Activated T-cell treated with anti-CD3 and anti-CD28 coated beads for 24 hours (primary cell): ENCODE measurements at places on chromosomes 5 and 9.

- DNase-seq: no peak
Observed at GRCh38 chr9:9783711-9784110, 829.1 kb downstream of the PTPRD start.

- no peak for DNase-seq
Observed at GRCh38 chr9:105259274-105259673, 14.8 kb downstream of the SLC44A1 start.

- peak; percentile 55 for DNase-seq
Observed at GRCh38 chr9:15299374-15299939, 7.6 kb downstream of the TTC39B start.

DNA sequence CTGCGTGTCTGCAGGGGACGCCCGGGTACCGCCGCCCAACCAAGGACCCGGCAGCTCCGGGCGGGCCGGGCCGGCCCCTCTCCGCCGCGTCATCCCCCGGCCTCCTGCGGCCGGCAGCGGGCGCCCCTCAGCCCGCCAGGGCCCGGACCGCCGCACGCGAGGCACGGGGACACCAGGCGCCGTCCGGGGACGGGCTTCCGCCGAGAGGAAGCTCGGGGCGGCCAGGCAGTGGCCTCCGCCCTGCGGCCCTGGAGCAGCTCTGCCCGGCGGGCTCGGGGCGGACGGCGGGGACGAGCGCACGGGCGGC is 373 bp downstream of the FBXW5 start:
- no peak for DNase-seq

DNA sequence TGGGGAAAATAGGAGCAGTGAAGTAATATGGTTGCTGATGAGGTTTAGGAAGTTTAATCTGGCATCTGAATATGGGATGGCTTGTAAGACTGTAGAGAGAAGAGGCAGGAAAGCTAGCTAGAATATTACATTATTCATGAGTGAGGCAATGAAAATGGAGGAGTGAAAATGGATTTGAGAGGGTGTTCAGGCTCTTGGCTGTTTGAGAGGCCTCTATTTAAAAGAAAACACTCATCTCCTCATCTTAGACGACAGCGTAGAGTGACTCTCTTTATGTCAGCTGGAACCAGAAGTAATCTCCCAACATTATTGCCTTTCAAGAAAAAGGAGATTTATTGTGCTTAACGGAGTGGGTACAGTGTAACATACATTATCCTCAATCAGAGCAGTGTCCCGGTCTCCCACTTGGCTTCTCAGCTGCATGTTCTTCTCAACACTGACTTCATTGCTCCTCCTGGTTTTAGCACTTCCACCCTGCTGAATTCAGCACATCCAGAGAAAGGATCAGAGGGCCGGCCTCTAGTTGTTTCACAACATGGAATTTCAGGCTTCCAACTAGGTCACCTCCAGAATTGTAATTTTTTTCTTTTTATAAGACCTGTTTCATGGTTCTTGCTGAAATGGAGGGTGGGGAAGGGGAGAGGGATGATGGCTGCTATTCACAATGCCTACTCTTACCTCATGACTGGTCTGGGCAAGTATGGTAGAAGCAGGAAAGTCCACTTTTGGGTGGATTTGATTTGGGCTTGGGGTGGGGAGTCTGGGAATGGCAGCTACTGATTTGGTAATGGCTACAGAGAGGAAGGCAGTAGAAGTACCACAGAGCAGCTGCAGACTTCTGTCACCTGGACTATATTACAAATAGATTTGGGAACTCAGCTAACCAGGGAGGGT is 52.9 kb upstream of the KIAA1958 start:
- no peak for DNase-seq

- DNase-seq: no peak
Observed at GRCh38 chr5:5658889-5659465, 236.5 kb downstream of the ICE1 start.

- DNase-seq: no peak
Observed at GRCh38 chr5:16712620-16713019, 95.8 kb upstream of the RETREG1 start.

DNA sequence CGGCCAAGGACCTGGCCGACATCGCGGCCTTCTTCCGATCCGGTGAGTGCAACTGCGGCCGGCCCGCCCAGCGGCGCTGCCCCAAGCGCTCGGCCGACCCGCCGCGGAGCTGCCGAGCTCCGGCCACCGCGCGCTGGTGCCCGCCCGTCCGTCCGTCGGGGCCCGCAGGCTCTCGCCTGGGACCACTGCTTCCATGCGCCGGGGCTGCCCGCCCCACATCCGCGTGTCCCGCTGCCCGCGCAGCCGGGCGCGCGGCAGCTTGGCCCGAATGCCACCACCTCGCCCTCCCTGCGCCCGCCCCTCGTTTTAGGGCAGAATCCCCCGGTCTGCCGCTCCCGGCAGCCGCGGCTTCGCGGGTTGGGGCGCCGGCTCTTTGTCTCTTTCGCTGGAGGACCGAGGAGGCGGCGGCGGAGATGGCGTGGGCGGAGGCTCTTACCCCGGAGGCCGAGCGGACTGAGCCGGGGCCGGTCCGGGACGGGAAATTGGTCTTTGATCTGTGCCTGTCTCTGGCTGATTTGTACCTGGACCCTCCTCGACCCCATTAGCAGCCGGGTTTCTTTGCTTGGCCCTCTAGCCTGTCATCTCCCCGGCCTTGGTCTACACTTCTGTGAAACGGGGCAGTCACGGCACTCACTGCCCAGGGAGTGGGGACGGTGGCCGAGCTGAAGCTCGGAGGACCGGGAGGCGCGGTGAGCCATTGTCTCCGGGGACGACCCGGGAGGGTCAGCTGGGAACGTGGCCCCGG is 871 bp downstream of the TRIO start:
- no peak for DNase-seq

GRCh38 chr5:101482931-101483330 is 579.8 kb upstream of the ST8SIA4 start:
- DNase-seq: no peak

GRCh38 chr5:146884066-146884626 is 5.6 kb upstream of the PPP2R2B start:
- DNase-seq: no peak

DNA sequence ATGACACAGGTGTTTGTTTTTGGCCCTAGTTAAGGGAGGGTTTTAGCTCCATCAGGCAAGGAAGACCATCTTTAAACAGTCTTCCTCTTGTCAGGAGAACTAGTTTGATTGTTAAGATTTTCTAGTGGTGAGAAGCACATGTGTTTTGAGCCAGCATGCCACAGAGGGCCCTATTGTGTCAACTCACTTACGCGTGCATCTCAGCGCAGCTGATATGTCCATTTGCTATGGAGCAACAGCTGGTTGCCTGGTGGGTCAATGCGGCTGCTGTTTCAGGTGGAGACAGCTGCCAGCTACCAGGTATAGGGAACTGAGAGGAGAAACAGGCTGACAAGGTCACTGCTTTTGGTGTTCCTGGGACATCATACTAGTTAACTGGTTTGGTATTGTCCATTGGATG is 100.5 kb upstream of the PRRC1 start:
- DNase-seq: no peak

GRCh38 chr5:171968531-171968930 is 37.9 kb downstream of the FBXW11 start:
- no peak for DNase-seq
